ENCODE measurements at places on chromosomes 11 and 22. TPM values are rescaled to one million over a fixed set of nuclear protein-coding genes. Genes with fewer than 3 reads are reported as not detected.

The OR6T1 gene
- total RNA-seq = not detected

The OR2D2 gene
- total RNA-seq = 1.1 TPM

The GALNT18 gene
- total RNA-seq = 47.4 TPM

The ROBO3 gene
- total RNA-seq = 25.4 TPM

The MAJIN gene
- total RNA-seq = not detected

The SIPA1 gene
- 24.7 TPM for total RNA-seq

The UBQLNL gene
- total RNA-seq = 1.7 TPM

The NEFH gene
- 0.46 TPM for total RNA-seq

The GSTT4 gene
- not detected for total RNA-seq

The TPCN2 gene
- total RNA-seq = 23.3 TPM

The ART1 gene
- total RNA-seq = not detected

The B3GAT1 gene
- total RNA-seq = 0.46 TPM

The ACR gene
- not detected for total RNA-seq

The IL10RA gene
- total RNA-seq = 23.2 TPM

The TLCD5 gene
- total RNA-seq = 4.6 TPM

The MED17 gene
- total RNA-seq = 18.8 TPM

All from omental fat pad (tissue), 4 donors.